ENCODE measurements at places on chromosomes 4 and X. TPM values are rescaled to one million over a fixed set of nuclear protein-coding genes. Genes with fewer than 3 reads are reported as not detected.

MAMLD1 gene
- 0.16 TPM for total RNA-seq

CPLX1 gene
- total RNA-seq: 0.48 TPM

TRMT44 gene
- total RNA-seq: 6.9 TPM

POLN gene
- total RNA-seq: 0.85 TPM

MAEA gene
- total RNA-seq: 52.1 TPM

UGT2B15 gene
- not detected for total RNA-seq

PLRG1 gene
- total RNA-seq: 98.9 TPM

SPACA5 gene
- total RNA-seq: not detected

RAB40A gene
- 0.05 TPM for total RNA-seq

TMEM154 gene
- 0.90 TPM for total RNA-seq

NXF2B gene
- total RNA-seq: 0.16 TPM

MAGEB2 gene
- 32.1 TPM for total RNA-seq

EDA gene
- 1.1 TPM for total RNA-seq

FGB gene
- total RNA-seq: not detected

GBA3 gene
- total RNA-seq: 0.43 TPM

EFHC2 gene
- total RNA-seq: not detected

AR gene
- 0.67 TPM for total RNA-seq

CXorf49 gene
- total RNA-seq: not detected

PHOX2B gene
- not detected for total RNA-seq

FAM47E gene
- total RNA-seq: 0.16 TPM

SPANXA2 gene
- total RNA-seq: not detected

C4orf51 gene
- not detected for total RNA-seq

DNAAF6 gene
- total RNA-seq: not detected

ADGRL3 gene
- total RNA-seq: 1.0 TPM

MAGEB1 gene
- not detected for total RNA-seq

CXCL6 gene
- total RNA-seq: not detected

ZCCHC18 gene
- 0.32 TPM for total RNA-seq

ATOH1 gene
- total RNA-seq: not detected

IL13RA1 gene
- 67.5 TPM for total RNA-seq

MAML3 gene
- 2.9 TPM for total RNA-seq

PRKG2 gene
- total RNA-seq: not detected

SSX4B gene
- total RNA-seq: 0.42 TPM

YY2 gene
- 2.4 TPM for total RNA-seq

POU3F4 gene
- total RNA-seq: not detected

RRAGB gene
- 9.9 TPM for total RNA-seq

ALB gene
- not detected for total RNA-seq

SMIM31 gene
- 0.56 TPM for total RNA-seq

SLC9B1 gene
- 1.3 TPM for total RNA-seq

HTN1 gene
- total RNA-seq: 108 TPM

CLDN34 gene
- not detected for total RNA-seq

MMRN1 gene
- 0.16 TPM for total RNA-seq

GABRB1 gene
- not detected for total RNA-seq

PCSK1N gene
- total RNA-seq: 35.2 TPM

USP17L30 gene
- total RNA-seq: not detected

PJA1 gene
- total RNA-seq: 28.1 TPM

GLOD5 gene
- not detected for total RNA-seq

ENPEP gene
- total RNA-seq: not detected

SLC25A14 gene
- total RNA-seq: 13.3 TPM

APLN gene
- total RNA-seq: 0.34 TPM

NEUROG2 gene
- total RNA-seq: 0.69 TPM

SPATA4 gene
- not detected for total RNA-seq

LEF1 gene
- 101 TPM for total RNA-seq

MAGEA10 gene
- 0.13 TPM for total RNA-seq

Data from SK-MEL-5 (cell line).